ENCODE measurements at places on chromosomes 1 and 21.

GRCh38 chr1:88562991-88563390 is 121.1 kb upstream of the PKN2 start:
- no peak for DNase-seq

DNA sequence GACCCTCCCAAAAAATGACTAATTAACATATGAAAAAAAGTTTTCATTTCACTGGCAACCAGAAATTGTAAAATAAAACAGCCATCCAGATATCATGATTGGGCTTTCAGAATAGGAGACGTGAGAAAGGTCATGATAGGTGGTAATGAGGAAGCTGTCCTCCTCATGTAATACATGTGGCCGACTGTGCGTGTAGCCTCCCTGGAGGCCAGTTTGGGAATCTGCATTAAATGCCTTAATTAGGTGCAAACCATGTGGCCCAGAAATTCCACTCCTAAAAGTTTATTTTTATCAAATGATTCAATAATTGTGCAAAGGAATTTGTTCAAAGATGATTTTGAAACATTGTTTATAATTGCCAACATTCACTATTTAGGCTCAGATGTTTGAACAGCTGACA is 127.6 kb upstream of the C1orf105 start:
- DNase-seq, result no peak

GRCh38 chr1:48532976-48533375 is 61.0 kb upstream of the SPATA6 start:
- DNase-seq, result no peak

GRCh38 chr1:21229246-21230000 is 52.7 kb upstream of the EIF4G3 start:
- DNase-seq, result no peak

DNA sequence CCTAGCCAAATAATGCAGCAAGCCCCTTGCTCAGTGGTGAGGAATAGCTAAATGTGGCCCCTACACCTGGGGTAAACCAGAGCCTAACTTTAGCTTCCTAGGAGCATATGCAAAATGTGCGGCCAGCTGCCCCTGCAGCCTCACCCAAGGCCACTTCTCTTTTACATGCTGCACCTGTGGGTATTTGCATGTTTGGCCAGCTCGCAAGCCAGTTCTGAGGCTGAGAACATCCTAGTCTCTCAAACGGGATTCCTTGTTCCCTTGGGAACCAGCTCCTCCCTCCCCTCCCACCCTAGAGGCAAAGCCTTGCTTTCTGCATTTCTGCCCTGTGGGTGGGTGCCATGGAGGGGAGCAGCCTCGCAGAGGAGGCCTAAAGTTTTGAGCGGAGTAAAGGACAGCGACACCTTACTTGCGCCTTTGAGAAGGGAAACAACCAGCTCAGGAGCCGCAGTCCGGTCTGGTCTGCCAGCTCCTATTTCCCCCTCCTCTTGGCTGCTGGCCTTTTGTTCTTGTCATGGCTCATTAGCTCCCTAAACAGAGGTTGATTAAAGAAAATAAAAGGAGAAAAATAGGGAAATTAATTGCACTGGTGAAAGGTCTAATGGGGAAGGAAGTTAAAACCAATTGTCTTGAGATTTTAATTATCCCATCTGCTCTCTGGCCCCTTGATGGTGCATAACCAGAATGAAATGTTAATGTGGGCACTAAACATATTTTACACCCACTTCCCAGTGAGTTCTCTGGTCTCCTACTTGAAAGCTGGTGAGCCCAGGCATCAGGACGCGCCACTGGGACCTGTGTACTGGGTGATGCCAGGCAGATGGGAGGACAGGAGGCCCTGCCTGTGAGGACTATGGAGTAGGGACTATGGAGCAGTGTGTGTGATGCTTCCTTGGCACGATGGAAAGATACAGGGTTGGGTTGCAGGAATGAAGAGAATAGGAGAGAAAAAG is 68.7 kb downstream of the TEX35 start:
- DNase-seq, result no peak

DNA sequence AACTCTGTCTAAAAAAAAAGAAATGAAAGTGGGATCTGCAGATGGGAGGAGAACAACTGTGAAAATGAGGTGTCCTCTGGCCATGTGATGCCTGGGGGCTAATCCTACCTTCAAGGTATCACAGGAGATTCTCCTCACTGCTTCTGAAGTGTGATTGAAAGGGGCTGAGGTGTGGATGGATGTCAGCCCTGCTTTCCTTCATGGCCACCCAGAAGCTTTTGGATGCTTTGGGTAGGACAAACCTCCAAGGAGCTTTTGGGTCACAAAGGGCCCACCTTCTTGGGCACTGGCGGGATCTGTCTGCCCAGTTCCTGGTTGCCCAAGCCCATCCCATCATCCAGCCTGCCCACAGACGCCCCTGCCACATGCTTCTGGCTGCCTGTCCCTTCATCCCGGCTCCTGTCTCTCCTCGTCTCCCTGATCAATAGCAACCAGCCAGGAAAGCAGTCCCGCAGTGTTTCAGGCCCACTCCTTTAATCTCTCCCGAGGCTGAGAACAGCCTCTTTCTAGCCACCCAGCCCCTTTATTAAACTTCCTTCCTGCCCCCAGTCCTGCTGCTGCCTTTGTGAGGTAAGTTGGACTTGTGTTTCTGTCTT is 87.2 kb downstream of the MAN1C1 start:
- DNase-seq, result no peak

Data from activated naive CD8-positive, alpha-beta T cell treated with anti-CD3 and anti-CD28 coated beads for 36 hours (primary cell).